ENCODE measurements at places on chromosomes 16 and 17.

- peak; percentile 93 for DNase-seq
Measured at GRCh38 chr16:67806428-67807147, at the start of the genes RANBP10 and TSNAXIP1. Gene RANBP10 (minus strand): TSS chr16:67806560. CDS start chr16:67806536, 24 bp downstream. Gene TSNAXIP1 (plus strand): TSS chr16:67806889. CDS start chr16:67807150, 261 bp downstream.

GRCh38 chr17:51261024-51261963, 948 bp downstream of the UTP18 start:
- no peak for DNase-seq

DNA sequence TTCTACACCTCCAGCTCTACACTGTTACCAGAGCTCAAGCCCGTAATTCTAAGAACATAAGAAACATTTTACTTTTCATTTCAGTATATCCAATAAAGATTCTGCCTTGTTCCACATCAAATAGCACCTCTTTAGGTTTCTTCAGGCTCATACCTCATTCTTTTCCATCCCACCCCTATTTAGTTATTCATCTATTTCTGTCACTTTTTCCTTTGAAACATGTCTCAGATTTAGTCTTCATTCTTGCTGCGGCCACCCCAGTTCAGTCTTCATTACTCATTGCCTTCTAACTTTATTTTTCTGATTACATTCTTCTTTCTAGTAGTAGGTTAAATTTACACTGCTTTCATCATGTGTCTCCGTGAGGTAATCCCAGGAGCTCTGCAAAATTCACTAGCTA, 33.5 kb downstream of the PPM1E start:
- DNase-seq, result no peak

- DNase-seq, result no peak
Measured at GRCh38 chr17:37825851-37826250, 81.0 kb upstream of the HNF1B start.

DNA sequence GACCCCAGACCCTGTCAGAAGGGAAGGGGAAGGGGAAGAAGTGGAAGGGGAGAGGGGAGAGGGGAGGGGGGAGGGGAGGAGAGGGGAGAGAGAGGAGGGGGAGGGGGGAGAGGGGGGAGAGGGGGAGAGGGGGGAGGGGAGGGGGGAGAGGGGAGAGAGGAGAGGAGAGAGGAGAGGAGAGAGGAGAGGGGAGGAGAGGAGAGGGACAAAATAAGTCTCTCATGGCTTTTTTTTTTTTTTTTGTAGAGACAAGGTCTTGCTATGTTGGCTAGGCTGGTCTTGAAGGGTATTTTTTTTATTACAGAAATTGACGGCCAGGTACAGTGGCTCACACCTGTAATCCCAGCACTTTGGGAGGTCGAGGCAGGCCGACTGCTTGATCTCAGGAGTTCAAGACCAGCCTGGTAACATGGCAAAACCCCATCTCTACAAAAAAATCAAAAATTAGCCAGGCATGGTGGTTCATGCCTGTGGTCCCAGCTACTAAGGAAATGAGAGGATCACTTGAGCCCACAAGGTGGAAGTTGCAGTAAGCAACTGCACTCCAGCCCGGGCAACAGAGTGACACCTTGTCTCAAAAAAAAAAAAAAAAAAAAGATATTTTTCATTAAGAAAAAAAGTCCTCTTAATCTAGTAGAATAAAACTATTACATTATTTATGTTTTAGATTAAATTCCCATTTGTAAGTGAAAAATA, 19.2 kb downstream of the AMFR start:
- no peak for DNase-seq

DNA sequence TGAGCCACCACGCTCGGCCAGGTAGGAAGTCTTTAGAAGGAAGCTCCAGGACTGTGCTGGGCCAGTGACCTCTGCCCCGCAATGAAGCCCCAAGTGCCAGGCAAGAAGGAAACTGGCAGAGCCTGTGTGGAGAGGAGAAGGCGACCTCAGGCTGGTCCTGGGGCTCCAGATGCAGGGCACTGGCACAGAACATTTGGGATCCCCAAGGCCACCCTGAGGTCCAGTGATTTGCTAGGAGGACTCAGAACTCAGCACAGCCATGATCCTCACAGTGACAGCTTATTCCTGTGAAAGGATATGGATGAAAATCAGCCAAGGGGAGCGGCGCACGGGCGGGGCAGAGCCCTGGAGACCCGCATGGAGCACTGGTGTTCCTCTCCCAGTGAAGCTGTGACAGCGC, 24.1 kb downstream of the MGAT5B start:
- no peak for DNase-seq

GRCh38 chr17:49170216-49170615, 37.6 kb downstream of the B4GALNT2 start:
- no peak for DNase-seq

DNA sequence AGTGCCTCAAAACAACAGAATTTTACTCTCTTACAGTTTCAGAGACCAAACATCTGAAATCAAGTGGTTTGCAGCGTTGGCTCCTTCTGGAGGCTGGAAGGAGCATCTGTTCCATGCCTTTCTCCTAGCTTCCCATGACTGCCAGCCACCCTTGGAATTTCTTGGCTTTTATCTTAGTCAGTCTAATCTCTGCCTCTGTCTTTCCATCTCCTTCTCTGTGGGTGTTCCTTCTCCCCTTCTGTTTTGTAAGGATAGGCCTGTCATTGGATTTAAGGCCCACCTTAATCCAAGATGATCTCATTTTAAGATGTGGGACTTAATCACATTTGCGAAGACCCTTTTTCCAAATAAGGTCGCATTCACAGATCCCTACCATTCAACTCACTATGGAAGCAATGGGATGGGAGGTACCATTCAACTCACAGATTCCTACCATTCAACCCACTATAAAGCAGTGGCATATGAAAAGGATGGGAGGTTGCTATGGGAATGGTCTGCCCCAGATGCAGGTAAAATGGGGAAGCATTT, 321.8 kb downstream of the WWOX start:
- no peak for DNase-seq

DNA sequence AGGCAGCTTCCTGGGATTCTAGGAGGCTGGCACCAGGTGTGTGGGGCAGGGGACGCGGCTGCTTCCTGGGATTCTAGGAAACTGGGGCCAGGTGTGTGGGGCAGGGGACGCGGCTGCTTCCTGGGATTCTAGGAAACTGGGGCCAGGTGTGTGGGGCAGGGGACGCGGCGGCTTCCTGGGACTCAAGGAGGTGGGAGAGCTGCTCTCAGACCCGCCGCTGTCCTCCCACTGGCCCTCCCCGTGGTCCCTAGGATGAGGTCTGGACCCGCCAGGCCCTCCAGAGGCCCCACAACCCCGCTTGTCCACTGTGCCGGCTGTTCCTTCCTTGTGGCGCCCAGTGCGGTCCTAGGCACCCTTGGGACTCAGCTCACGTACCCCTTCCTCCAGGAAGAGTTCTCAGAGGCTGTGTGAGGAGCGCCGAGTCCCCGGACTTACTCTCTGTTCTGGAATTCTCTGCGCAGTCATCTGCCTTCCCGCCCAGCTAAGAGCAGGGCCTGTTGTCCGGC, 565 bp downstream of the DPEP1 start:
- no peak for DNase-seq

DNA sequence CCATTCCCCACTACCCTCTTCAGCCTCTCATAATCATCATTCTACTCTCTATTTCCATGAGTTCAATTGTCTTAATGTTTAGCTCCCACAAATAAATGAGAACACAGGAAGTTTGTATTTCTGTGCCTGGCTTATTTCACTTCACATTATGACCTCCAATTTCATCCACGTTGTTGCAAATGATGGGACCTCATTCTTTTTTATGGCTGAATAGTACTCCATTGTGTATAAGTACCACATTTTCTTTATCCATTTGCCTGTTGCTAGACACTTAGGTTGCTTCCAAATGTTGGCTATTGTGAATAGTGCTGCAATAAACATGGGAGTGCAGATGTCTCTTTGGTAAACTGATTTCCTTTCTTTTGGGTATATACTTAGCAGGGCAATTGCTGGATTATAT, 42.3 kb downstream of the ERCC4 start:
- DNase-seq, result no peak

DNA sequence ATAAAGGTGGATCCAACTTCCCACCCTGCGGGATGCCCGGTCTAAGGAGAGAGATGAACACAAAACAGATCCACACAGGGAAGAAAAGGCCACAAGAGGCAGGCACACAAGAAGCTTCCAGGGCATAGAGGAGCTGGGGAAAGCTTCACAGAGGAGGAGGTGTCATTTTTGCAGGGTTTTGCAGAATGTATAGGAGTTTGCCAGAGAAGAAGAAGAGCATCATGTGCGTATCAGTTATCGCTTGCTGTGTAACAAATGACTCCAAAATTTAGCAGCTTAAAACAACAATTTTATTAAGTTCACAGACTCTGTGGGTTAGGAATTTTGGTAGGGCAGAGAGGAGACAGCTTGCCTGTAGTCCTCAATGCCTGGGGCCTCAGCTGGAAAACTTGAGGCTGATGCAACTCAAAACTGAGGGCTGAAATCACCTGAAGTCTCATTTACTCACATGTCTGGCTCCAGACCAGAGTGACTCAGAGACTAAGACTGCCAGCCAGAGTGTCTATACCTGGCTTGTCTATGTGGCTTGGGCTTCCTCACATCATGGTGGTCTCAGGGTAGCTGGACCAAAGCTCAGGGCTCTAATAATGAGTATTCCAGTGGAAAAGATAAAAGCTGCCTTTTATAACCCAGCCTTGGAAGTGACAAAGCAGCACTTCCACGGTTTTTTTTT, 33.9 kb upstream of the ZNF423 start:
- no peak for DNase-seq

- DNase-seq, result no peak
Measured at GRCh38 chr17:14886200-14886739, 378.9 kb downstream of the PMP22 start.

GRCh38 chr17:40480501-40481003, 20.9 kb downstream of the TNS4 start:
- peak; percentile 85 for DNase-seq

DNA sequence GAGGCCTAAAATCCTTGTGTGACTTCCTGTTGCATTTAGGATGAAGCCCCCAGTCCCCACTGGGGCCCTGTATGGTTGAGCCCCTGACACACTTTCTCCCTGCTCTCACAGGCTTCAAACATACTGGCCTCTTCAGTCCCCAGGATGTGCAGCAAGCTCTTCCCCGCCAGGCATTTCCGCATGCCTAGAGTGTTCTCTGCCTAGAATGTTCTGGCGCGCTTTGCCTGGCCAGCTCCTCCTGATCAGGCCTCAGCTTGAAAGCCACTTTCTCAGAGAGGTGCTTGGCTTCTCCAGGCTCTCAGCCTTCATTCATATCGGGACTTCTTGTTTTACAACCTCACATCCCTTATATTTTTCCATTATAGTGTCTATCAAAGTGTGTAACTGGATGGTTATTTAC, 123.7 kb downstream of the SPACA3 start:
- DNase-seq, result no peak

DNA sequence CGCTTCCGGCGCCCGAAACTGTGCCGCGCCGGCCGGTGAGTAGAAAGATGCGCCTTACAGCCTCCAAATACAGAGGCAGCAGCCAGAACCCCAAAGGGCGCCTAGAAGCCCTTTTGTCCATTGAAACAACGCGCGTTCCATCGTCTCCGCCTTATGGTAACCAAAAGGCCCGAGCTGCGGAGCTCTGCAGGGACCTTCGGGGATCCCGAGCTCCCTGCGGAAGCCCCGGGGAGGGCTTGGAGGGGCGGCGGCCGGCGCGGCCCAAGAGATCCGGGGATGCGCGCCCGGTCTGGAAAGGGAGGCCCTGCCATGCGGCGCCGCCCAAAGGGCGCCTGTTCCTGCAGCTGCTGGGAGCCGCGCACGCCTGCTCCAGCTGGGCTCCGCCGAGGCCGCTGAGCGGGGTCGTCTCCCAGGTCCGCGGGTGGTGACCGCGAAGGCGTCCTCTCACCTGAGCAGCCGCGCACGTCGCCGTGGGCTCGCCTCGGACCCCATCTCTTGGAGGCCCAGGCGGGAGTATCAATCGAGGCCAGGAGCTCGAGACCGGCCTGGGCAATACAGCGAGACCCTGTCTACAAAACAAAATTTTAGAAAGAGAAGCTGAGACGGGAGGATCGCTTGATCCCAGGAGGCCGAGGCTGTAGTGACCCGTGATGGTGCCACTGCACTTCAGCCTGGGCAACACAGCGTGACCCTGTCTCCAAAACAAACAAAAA, 742 bp upstream of the FBXO31 start:
- peak; percentile 37 for DNase-seq

- DNase-seq, result no peak
Measured at GRCh38 chr17:5514976-5515375, 28.6 kb downstream of the MIS12 start.

DNA sequence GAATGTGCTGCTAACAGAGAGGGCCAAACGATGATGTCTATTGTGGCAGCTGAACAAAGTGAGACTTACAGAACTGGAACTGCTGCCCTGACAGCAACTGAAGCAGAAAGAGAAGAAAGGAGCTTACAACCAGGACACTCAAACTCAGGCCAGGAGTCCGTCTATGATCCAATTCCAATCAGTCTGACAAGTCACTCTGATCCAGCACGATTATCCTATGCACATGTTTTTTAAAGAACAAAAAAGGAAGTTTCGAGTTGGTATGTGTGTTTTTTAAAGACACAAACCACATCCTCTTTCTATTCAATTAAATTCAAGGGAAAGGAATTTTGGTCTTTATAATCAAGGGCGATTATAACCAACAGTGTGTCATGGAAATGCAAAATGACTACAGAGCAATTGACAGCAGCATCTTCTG, 42.4 kb upstream of the MTMR4 start:
- DNase-seq, result no peak

- DNase-seq, result no peak
Measured at GRCh38 chr17:77145612-77146245, 5.0 kb downstream of the SEC14L1 start.

DNA sequence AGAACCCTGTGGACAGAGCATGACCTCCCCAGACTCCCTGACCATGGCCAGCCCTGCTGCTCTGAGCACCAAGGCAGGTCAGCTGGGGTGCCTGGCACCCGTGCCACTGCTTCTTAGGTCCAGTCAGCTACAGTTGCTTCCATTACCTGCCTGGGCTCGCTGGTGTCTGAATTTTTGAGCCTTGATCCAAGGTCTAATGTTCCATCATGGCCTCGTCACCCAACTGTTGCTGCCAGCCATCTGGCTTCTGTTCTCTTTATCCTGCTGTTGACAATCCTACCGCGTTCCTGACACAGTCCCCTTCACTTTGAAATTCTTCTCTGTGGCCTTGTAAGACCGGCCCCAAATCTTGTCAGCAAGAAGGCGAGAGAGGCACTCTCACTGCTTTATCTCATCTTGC, 16.7 kb downstream of the GLYR1 start:
- DNase-seq, result no peak

DNA sequence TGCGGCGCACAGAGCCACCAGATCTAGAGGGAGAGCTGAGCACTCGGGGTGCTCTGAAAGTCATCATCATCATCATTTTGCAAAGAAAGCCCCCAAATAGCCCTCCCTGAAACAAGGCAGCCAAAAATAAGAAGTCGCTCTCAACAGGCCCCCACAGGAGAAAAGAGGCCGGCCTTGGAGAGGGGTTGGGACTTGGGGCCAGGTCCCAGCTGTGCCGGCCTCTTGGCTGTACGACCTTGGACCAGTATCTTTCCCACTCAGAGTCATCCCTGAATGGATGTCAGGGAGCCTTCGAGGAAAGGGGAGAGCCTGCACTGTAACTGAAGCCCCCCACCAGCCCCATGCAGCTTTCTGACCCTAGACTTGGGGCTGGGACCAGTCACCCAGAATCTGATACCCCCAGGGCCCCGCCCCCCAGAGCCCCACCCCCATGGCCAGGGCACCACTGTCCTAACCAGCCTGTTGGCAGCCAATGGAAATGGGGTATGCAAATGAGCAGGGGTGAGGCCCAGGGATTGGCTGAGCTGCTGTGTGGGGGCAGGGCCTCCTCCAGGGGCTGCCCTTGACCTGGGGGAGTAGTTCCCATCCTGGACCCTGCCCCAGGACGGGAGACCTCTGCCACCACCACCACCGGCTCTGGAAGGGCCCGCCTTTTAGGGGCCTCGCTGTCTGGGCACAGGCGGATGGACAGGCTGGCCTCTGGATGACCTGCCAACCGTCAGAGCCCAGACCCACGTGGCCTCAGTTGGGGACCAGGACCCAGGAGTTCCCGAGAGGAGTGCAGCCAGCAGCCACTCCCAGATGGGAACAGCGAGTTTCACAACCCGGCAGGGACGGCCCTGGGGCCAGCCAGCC, 15.4 kb downstream of the ZFPM1 start:
- DNase-seq, result no peak
